ENCODE measurements at places on chromosomes 7 and 10.

DNA sequence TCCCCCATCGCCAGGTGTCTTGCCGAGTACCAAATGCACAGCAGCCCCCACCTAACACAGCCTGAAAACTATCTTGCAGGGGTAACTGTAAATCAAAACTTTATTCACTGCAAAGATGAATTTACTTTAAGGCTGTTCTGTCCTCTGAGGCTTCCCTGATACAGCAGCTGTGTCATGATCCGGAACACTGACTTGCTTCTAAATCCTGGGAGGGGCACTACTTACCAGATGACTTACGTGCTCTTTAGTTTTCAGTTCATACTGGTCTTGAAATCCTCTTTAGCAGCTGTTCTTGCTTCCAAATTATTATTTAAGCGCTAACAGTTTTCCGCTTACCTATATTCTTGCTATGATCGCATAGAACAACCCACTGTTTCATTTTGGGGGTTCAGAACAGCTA, 4.9 kb downstream of the DYNC1I1 start:
- DNase-seq, result no peak

DNA sequence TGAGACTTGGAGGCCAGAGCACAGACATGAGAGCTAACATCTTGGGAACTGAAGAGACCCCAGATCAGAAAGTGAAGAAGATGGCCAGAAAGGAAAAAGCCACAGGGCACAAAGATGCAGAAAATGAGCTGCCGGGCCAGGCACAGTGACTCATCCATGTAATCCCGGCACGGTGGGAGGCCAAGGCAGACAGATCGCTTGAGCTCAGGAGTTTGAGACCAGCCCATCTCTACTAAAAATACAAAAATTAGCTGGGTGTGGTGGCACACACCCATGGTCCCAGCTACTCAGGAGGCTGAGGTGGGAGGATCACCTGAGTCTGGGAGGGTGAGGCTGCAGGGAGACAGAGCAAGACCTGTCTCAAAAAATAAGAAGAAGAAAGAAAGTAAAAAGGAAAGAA, 81.4 kb upstream of the MGMT start:
- DNase-seq, result no peak

DNA sequence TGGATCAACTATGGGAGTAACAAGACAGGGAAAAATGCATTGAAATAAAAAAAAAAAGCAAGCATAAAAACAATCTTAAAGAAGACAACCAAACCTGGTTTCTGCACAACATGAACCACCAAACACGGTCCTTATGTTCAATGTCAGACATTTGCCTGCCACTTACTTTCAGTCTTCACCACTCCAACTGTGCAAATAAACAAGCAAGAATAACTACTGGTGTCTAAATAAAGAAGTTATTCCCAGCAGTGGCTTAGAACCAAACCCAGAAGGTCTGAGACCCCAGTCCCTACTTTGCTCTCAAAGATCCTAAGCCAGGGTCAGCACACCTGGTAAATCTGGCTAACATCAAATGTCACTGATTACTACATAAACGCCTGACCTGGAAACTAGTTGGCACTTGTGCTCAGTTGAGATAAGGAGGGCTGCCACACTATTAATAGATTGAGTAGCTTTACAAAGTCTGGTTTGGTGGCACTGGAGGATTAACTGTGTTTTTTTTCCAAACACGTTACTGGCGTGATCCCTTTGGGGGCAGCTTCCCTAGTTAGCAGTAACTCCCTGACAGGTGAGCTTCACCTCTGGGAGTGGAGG, 62.7 kb upstream of the ABLIM1 start:
- DNase-seq, result no peak

GRCh38 chr7:73831834-73832651, 1.2 kb downstream of the CLDN4 start:
- no peak for DNase-seq

GRCh38 chr7:1940863-1941262, 270.8 kb downstream of the ELFN1 start:
- DNase-seq, result no peak

DNA sequence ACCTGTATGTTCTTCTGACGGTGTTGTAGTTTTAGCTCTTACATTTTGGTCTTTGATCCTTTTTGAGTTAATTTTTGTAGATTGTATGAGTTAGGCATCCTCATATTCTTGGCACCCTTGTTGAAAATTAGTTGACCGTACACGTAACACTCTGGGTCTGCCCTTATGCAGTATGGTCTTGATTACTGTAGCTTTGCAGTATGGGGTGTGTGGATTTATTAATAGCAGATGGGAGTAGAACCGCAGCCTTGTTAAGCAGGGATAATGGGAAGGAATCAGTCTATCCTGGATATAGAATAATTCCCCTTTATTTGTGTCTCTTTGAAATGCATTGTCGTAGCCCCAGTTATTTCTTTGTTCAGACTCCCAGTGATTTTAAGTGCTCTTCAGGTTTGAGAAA, 95.5 kb downstream of the UBE3C start:
- DNase-seq, result no peak

- no peak for DNase-seq
Measured at GRCh38 chr10:5952731-5953385, 24.5 kb downstream of the IL15RA start.

- DNase-seq, result no peak
Measured at GRCh38 chr10:19195698-19196097, 147.1 kb downstream of the MALRD1 start.

GRCh38 chr7:14196555-14196954, 207.1 kb upstream of the ETV1 start:
- DNase-seq, result no peak

DNA sequence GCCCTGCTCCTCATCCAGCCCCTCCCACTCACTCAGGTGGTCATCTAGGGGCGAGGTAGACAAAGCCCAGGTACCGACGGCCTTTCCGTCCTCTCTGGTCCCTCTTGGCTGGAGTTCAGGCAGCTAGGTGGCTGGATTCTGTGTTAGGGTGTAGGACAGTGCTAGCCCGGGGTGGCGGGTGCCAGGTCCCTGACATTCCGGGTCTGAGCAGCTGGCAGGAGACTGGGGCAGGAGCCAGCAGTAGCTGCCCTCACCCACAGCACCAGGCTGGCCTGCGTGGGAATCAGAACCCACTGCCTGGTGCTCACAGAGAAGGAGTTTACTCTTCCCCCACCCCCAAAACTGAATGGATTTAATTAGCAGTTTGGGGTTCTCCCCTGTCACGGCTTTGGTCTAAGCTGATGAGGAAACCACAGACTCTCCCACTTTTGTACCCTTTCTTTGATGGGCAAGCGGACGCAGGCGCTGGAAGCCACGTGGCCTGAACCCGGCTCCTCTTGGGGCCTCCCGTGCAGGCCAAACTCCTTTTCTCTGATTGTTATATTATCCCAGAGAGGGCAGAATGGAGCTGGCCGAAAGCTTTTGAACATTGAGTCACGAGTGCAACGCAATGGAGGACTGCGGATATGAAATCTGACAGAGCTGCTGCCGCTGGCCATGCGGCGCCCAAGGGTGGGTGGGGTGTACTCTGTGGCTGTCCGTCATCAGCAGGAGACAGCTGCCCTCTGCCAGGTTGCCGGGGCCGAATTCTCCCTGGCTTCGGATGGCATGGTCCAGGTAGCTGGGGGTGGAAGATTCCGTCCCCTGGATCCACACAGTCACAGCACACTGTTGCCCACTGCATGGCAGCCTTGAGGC, 12.9 kb upstream of the ZFAND2A start:
- DNase-seq, result no peak

DNA sequence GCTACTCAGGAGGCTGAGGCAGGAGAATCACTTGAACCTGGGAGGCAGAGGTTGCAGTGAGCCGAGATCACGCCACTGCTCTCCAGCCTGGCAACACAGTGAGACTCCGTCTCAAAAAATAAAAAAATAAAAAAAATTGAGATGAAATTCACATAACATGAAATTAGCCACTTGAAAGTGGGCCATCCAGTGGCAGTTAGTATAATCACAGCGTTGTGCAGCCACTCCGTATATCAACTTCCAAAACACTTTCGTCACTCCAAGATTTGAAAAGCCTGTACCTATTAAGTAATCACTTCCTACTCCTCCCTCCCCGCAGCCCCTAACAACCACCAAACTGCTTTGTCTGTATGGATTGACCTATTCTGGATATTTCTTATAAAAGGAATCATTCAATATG, 20.7 kb upstream of the CACUL1 start:
- no peak for DNase-seq

DNA sequence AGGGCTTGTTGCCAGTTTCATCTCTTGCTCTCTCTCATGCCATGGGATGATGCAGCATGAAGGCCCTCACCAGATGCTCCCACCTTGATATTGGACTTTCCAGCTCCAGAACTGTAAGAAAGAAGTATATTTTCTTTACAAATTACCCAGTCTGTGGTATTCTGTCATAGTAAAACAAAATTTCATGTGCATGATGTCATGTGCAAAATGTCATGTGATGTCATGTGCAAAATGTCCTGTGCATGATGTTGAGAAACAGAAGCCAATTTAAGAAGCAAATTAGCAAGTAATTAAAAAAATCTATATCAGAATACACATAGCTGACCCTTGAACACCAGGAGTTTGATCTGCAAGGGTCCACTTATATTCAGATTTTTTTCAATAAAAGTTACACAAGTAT, 56.6 kb downstream of the DNAJC1 start:
- DNase-seq, result no peak
